Fibroblast of lung (primary cell): ENCODE measurements at places on chromosomes 2 and 18. TPM values are rescaled to one million over a fixed set of nuclear protein-coding genes. Genes with fewer than 3 reads are reported as not detected.

- DNase-seq, result peak; percentile 35
These were observed 520.0 kb downstream of the SLC4A3 start for GRCh38 chr2:220147161-220148038.

DNA sequence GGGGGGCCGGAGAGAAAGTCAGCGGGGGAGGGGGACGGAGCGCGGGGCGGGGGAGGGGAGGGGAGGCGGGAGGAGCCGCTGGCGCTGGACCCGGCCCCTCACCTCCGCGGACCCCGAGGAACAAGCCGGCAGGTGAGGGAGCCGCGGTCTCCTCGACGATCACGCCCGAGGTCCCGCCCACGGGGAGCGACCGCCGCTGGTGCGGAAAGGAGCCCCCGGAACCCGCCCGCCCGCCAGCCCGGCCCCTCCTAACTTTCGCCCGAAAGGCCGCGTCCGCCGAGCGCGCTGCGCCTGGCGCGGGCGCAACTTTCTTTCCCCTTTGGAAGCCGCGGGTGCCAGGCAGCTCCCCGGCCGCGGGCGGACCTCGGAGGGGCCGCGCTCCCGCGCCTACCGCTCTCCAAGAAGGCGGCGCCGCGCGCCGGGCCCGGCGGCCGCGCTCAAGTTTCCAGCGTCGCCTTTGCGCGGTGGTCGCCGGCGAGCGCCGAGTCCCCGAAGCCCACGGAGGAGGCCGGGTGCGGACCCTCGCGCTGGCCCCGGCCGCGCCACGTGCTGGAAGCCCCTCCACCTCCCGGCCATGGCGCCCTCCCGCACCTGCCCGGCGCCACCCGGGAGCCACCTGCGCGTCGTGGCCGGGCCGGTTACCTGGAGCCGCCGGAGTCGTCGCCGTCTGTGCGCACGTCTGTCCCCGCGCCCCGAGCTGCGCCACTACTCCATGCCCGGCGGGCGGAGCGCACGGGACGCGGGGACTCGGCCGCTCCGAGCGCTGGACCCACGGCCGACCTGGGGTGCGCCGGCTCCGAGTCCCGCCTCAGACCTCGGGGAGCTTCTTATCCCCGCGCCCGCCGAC is at the start of gene ALKAL2:
ALKAL2 (minus strand) TSS at position 181 of the 847 bp plus-strand sequence. CDS start 256 bp downstream, outside the sequence.
- peak; percentile 25 for DNase-seq

DNA sequence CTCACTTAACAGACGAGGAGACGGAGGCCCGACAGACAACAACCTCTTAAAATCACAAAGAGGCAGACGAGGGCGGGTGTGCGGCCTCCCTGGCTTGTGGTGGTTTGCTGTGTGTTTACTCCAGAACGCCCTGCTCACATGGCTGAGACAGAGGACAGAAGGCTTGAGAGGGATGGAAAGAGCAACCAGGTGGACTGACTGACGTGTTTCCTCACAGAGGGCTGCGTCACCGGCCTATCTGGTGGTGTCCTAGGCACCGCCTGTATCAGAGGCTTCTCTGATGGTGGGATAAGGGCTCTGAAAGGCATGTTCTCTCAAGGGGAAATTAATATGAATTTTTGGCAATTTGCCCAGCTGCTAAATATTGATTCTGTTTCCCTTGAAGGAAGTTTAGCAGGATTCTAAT is 47.0 kb upstream of the RALBP1 start:
- no peak for DNase-seq

Gene SLC4A5
- under 0.01 and 0.17 TPM in 2 replicates for total RNA-seq

Gene MSTN
- 0.26 and 3.1 TPM in 2 replicates for total RNA-seq

Gene DSG1
- total RNA-seq, result not detected in 2 replicates

Gene SP140
- 0.26 and 0.33 TPM in 2 replicates for total RNA-seq

Gene TCF23
- total RNA-seq, result under 0.01 TPM in 1 of 2 replicates, not detected in the other
